DMS79 (cell line): ENCODE measurements at places on chromosomes 5 and 9.
A peak's percentile ranks its signal among the peaks of the same experiment; 100 is the strongest.

GRCh38 chr5:143094087-143094521 is 309.4 kb downstream of the NR3C1 start:
- DNase-seq: no peak

GRCh38 chr9:106962615-106963363 is 99.8 kb downstream of the ZNF462 start:
- no peak for DNase-seq

- DNase-seq: no peak
These were observed 5.4 kb upstream of the CEP72 start for GRCh38 chr5:606526-607399.

DNA sequence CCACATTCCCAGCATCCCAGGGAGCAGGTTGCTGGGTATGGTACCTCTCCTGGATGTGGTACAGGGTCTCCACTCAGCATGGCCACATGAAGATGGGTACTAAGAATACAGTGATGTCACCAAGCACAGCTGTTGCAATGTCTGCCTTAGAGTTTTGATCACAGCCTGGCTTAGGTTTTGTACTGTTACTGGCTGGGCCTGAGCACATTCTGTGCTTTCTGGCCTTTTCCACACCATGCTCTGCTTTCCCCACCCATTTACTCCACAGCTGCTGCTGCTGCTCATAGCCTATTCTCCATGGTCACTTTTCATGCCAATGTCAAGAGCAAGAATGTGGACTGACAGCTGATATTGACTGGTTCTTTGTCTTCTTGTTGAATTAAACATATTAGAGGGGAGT is 481.9 kb downstream of the ARHGEF28 start:
- no peak for DNase-seq

GRCh38 chr5:58081435-58081834 is 378.5 kb downstream of the PLK2 start:
- DNase-seq: no peak

- DNase-seq: no peak
These were observed 1.9 kb upstream of the PAEP start for GRCh38 chr9:135559606-135560005.

DNA sequence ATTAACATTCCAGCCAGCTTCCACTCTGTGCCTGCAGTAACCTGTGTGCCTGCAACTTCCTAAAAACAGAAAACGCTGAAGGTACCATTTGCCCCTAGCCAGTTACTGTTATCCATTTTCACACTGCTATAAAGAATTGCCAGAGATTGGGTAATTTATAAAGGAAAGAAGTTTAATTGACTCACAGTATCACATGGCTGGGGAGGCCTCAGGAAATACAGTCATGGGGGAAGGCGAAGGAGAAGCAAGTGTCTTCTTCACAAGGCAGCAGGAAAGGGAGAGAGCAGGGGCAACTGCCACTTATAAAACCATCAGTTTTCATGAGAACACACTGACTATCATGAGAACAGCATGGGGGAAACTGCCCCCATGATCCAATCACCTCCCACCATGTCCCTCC is 31.2 kb downstream of the PTCD2 start:
- DNase-seq: no peak

- no peak for DNase-seq
These were observed 111.0 kb downstream of the DPYSL3 start for GRCh38 chr5:147398860-147399259.

GRCh38 chr5:59206132-59206581 is 623.3 kb downstream of the RAB3C start:
- DNase-seq: no peak

DNA sequence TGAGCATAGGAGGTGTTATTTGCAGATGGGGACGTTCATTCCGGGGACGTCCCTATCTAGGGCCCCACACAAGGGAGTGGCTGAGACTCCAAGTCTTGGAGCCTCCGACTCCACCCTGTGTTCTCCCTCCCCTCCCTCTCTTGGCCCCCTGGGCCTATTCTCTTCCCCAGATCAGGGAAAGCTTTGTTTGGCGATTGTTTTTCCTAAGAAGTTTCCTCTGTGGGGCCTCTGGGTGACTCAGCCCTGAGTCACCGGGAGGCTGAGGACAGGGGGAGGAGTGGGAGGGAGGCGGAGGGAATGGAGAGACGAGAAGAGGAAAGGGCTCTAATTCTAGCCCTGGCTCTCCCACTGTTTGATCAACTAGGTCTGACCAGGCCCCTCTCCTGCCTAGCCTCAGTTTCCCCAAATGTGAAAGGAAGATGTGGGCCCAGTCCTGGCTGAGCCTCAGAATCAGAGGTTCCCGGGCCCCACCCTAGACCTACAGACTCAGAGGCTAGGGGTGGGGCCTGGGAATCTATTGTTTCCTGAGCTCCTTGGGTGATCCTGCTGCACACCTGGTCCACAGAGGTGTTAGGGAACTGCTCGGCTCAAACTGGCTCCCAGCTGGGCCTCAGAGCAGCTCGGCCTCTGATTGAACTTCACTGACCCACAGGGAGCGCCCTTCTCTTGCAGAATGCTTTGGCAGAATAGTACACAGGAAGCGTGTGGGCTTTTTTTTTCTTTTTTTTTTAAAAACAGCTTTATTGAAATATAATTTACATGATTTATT is 19.2 kb downstream of the GSN start:
- no peak for DNase-seq

- no peak for DNase-seq
These were observed 48.4 kb downstream of the GPR21 start for GRCh38 chr9:123081824-123082223.

GRCh38 chr9:69718218-69718617 is 41.6 kb downstream of the PTAR1 start:
- DNase-seq: no peak

- no peak for DNase-seq
These were observed 3.9 kb downstream of the CDKN2B start for GRCh38 chr9:22005021-22005701.

DNA sequence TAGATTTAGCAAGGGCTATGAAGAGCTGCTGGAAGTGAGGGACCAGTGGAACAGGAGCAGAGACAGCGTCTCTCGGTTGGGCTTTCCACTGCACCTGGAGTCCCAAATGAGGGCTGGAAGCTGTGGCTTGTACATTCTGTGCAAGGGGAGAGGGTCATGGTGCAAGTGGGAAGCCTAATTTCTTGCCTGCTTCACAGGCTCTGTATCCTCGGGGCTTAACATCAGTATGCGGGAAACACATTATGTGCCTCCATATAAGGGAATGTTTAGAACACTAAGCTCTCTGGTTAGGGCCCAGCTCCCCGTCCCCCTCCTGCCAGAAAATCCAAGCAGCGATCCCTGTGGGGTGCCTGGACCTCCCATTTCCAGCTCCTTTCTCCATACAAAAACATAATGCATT is 89.0 kb upstream of the NIPAL4 start:
- no peak for DNase-seq

DNA sequence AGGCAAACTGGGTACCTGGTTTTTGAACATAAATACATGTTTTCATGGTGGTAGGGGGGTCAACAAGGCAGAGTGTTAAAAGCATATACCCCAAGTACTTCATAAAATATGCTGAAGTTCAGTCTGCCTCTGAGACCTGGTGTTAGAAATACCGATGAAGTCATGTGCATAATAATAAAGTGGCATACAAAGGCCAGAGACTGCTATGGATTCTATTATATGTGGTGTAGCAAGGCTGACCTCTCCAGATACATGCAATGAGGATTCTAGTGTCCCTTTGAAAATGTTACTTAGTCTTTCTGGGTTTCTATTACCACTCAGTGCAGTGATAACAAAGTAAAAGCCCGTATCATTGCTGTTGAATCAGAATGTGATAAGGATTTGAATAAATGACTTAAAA is 487.5 kb upstream of the ZNF608 start:
- DNase-seq: no peak

- no peak for DNase-seq
These were observed 1.2 kb downstream of the GRIN3A start for GRCh38 chr9:101737165-101737704.

- DNase-seq: no peak
These were observed 362.7 kb upstream of the RFX3 start for GRCh38 chr9:3888497-3888858.

- DNase-seq: no peak
These were observed 121.6 kb upstream of the TARS1 start for GRCh38 chr5:33319151-33319550.

DNA sequence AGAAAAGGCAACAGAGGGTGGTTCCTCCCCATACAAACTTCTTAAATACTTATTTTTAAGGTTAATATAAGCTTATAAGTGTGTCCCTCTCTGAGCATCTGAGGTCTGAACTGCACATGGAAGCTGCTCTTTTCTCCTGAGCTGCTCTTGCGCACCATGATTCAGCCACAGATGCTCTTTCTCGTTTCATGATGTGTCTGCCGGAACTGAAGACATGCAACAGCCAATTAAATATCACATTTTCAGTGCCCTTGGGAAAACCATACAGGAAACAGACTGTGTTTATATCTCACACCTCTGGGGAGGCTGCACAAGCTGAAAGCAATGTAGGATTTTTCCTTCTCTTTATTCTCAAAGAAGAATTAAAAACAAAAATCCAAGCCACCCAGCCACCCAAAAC is 96.8 kb upstream of the NREP start:
- no peak for DNase-seq

DNA sequence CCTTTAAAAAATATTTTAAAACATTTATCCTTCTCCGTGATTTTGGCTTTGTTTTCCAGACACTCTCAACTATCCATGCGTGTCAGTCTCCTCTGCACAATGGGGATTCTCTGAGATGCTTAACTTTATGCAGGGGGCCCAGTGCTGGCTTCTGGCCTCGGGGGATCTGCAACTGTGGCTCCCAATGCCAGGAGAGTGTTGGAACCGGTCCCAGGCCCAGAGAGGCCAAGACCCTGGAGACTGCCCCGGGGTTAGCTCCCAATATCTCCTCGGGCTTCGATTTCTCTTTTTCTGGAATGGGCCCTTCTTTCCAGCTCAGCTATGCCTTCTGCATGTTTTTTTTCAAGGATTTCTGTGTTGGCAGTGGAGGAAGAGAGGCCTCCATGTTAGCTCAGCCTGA is 20.1 kb upstream of the SARDH start:
- DNase-seq: peak; percentile 77

DNA sequence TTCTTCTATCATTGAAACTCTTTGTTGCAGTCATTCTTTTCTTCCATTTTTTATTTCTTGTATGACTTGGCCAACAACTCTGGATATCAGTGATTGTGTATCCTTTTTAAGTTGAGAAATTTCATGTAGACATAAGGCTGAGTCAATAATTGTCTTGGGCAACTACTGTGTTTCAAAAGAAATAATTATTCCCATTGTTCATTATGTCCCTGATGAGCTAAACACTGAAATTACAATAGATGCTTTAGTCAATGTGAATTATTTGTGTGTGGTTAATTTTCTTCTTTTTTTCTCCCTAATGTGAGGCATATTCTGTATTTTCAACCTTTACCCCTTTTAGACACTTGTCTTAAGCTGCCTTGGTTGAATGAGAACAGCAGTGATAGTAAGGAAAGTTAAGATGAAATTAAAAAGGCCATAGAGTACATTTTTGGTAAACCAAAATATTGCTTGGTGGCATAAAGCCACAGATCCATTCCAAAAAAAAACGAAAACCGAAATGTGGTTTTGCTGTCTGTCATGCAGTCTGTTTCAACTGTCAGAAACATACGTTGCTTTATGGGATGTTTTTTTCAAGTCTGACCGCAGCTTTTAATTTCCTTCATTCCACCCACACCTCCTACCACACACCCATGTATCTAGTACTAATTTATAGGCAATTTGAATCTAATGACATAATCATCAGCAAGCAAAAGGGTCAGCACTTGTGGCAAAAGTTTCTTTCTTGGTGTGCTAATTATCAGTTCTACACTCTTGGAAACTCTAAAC is 21.1 kb downstream of the TLE4 start:
- no peak for DNase-seq

DNA sequence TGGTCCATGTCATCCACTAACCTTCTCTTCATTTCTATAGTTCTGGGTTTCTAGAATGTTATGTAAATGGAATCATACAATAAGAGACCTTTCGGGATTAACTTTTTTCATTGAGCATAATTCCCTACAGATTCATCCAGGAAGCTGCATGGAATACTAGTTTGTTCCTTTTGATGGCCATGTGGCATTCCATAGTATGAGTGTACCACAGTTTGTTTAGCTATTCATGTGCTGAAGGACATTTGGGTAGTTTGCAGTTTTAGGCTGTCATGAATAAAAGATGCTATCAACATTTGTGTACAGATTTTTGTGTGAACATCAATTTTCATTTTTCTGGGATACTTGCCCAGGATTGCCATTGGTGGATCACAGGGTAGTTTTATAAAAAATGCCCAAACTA is 6.8 kb upstream of the SPTLC1 start:
- DNase-seq: no peak

- no peak for DNase-seq
These were observed 2.0 kb upstream of the SPATA31E1 start for GRCh38 chr9:87880683-87881082.

DNA sequence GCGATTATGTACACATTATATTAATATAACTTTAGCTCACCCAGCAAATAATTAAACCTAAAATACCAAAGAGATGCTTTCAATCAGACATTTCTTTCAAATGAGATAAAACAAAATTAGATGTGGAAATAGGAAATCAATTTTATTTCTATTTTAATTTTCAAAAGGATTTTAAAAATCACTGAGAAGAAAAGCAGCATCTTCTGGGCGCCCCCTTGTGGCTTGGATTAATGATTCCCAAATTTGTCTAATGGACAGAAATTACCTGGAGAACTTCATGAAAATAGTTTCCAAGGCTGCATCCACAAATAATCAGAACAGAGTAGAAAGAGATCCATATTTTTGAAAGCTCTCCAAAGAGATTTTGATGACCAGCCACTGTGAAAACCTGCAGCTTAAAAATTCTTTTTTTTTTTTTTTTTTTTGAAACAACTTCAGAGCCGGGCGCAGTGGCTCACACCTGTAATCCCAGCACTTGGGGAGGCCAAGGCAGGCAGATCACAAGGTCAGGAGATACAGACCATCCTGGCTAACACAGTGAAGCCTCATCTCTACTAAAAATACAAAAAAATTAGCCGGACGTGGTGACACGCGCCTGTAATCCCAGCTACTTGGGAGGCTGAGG is 50.9 kb upstream of the CEMIP2 start:
- DNase-seq: no peak

GRCh38 chr5:80554646-80555045 is 15.4 kb downstream of the ANKRD34B start:
- DNase-seq: no peak

DNA sequence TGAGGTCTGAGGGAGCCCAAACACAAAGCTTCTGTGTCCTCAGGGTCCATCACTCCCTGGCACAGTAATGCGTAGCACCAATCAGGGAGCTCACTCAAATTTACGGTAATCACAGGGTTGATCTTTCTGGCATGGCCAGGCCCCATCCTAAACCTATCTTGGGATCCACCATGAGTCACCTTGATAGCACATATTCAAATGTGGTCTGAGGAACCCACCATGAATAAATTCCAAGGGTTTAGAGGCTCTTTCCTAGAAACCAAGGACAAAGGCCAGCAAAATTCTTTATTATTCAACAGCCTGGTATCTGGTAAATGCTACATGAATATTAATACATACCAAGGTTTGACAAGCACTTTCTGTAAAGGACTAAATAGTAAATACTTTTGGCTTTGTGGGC is 254.5 kb downstream of the TLR4 start:
- no peak for DNase-seq

- no peak for DNase-seq
These were observed 50.0 kb downstream of the DMRT2 start for GRCh38 chr9:1100201-1100600.
